ENCODE measurements at places on chromosomes 7 and 10.

- DNase-seq: no peak
These were observed 292.9 kb upstream of the PITRM1 start for GRCh38 chr10:3465406-3465891.

DNA sequence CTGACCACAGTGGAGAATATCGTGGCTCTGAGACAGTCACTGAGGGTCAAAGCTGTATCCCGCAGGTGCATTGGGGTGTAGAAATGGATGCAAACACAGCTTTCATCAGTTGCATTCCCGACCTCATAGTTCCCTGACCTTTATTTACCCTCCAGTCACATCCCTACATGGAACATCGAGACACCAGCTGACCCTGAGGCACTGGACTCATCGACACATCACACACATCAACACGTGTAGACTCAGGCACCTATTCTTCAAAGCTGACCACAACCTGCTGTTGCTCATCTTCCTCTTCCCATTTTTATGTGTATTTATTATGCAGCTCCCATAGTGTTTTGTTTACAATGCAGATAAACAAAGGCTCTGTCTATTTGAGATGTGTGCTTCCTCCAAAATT lies 396.9 kb upstream of the NRP1 start:
- DNase-seq: no peak

- peak; percentile 57 for DNase-seq
These were observed 12.3 kb downstream of the ELN start for GRCh38 chr7:74040101-74040790.

GRCh38 chr7:129829737-129830631 lies 122.8 kb downstream of the UBE2H start:
- DNase-seq: no peak

DNA sequence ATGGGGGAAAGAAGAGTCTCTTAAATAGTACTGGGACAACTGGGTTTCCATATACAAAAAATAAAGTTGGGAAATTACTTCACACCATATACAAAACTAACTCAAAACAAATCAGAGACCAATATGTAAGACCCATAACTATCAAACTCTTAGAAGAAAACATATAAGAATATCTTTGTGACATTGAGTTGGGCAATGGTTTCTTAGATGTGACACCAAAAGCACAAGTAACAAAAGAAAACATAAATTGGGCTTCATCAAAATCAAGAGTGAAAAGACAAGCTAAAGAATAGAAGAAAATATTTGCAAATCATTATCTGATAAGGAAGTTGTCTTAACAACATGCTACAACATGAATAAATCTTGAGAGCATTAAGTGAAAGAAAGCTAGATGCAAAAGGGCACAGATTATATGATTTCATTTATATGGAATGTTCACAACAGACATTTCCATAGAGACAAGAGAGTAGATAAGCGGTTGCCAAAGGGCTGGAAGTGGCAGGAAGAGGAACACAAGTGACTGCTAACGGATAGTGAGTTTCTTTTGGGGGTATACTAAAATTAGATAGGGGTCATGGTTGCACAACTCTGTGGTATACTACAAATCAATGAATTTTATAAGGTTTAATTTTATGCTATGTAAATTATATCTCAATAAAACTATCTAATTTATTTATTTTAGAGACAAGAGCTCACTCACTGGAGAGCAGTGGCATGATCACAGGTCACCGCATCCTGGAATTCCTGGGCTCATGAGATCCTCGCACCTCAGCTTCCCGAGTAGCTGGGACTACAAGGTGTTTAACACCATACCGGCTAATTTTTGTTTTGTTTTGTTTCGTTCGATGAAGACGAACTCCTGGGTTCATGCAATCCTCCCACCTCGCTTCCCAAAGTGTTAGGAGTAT lies 35.4 kb downstream of the JMJD1C start:
- no peak for DNase-seq

DNA sequence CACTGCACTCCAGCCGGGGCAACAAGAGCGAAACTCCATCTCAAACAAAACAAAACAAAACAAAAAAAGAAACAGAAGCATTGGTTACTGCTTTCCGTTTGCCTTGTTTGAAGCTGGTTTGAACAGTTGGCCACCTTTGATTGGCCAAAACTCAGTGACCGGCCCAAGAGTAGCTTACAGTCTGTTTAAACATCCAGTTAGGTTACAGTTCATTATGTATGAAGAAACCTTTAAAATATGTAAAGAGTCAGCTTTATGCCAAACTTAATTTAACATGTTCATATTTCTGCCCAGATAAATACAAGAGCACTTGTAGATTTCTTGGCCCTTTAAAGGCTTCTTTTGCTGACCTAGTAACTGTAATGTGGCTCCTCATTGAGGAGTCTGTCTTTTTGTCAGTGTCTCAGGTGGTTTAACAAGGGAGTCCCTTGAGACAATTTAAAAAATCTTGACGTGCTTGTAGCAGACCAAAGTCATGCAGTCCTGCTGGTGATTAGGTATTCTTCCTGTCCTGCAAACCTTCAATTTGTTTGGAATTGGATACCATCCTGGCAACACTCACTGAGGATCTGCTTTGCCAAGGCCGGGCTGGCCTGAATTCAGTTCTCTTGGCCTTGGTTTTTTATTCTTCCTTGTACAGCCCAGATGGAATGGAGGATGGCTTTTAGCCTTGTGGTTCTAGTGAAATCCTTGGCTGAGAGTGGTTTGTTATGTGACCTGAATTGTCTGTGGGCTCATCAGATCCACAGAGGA lies 128.9 kb downstream of the PLXDC2 start:
- no peak for DNase-seq
